ENCODE measurements at places on chromosomes 5 and 9.

- DNase-seq: no peak
These were observed 630 bp downstream of the POLE3 start for GRCh38 chr9:113409883-113410206.

GRCh38 chr5:35819026-35819425, 37.7 kb upstream of the IL7R start:
- DNase-seq: no peak

DNA sequence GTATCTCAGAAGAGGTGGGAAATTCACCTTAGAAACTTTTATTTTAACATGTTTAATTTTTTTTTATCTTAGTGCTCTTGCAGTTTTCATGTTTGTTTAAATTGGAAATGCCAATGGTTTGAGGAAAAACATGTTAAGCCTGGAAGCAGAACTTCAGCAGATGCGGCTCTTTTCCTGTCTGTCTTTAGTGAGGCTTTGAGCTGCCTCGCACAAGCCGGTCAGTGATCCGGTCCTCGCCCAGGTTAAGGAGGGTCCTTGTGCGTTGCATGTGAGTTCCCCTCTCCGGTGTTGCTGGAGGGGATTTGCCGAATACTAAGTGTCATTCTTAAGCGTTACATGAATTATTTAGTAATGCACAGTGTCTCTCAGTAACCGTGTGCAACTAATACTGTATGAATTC, 9.4 kb upstream of the PLEKHG4B start:
- DNase-seq: no peak

DNA sequence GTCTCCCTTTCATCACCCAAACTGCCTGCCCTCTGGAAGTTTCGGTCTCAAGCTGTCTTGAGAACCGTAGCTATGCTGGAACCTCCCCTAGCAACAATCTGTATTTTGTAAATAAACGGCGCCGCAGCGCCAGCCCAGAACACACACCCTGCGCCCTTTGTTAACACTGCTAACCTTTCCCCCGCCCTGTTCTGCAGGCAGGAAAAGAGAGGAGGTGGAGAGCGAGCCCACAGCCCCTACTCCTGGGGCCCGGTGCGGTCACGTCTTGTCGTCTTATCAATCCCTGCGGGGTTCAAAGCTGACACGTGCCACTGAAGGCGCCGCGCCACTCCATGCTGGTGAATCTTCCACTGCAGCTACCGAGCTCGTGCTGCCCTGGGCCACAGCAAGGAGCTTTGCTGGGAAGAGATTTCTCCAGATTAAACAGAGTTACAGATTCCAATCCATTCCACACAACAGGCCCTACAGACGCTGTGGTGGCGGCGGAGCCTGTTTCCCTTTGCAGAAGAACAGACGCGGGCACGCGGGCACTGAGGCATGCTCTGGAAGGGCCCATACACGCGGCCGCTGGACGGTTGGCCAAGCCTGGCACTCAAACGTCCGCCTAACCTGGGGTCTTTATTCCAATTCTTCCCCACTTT, 25.3 kb downstream of the ZDHHC11B start:
- DNase-seq: no peak

- DNase-seq: no peak
These were observed 82.7 kb downstream of the PTPDC1 start for GRCh38 chr9:94166976-94167346.

DNA sequence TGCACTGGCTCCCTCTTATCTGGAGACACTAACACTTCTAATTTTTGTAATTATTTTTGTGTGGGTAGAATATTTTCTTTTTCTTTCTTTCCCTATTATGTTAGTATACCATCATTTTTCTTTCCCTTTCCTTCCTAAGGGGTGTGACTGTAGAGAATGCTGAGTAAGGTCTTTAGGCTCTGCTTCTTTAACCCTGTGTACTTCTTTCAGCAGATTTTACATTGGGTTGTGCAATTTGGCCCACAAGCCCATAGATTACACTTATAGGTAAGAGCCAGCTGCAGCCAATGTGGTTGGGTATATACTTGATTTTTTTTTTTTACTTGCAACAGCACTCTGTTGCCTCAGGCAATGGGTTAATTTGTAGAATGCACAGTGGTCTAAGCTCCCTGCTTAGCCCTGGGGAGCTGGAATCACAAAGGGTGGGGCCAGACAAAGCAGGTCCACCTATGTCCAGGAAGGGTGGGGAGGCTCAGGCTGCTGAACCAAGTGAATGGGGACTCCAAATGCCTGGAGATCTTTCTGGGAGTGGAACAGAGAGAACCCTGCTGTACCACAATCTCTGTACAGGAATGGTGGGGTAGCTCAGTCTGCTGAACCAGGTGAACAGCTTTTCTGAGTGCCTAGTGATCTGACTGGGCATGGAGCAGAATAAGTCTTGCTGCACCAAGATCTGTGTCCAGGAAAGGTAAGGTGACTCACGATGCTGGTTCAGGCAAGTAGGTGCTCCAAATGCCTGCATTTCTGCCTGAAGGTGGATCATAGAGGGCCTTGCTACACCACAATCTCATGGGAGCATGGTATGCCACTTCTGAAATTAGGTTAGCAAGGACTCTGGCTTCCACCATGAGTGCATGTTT, 64.9 kb downstream of the SLC25A46 start:
- DNase-seq: no peak

DNA sequence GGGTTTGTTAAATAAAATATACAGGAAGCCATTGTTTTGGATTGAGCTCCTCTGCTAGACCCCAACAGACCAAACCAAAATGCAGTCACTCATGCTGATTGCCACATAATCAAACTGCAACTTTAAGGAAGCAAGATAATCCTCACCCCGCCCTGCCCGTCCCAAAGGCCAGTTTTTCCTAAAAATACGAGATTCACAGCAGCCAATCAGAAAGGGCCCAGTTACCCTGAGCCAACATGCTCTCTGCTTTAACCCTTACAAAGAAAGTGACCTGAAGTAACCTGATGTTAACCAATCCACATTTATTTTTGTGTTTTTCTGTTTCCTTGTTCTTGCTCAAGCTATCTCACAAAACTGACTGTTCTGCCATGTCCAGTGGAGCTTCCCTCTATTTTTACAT, 21.5 kb upstream of the RNF20 start:
- DNase-seq: no peak

GRCh38 chr9:129666575-129666974, 1.1 kb downstream of the PRRX2 start:
- DNase-seq: no peak

DNA sequence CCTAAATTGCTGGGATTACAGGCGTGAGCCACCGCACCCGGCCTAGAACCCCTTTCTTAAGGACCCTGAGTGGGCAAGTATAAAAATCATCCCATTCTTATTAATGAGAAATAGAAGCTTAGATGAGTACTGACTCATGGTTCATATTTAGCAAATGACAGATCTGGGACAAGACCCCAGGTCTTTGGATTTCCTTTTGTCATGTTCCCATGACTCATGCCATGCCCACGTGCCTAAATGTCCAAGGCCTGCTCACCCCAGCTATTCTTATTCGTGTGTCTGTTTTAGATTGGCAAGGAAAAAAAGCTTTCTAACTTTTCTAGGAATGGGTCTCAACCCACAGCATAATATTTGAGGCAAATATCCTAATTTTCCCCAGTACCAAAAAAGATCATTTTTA, 57.7 kb upstream of the RPS23 start:
- DNase-seq: no peak

DNA sequence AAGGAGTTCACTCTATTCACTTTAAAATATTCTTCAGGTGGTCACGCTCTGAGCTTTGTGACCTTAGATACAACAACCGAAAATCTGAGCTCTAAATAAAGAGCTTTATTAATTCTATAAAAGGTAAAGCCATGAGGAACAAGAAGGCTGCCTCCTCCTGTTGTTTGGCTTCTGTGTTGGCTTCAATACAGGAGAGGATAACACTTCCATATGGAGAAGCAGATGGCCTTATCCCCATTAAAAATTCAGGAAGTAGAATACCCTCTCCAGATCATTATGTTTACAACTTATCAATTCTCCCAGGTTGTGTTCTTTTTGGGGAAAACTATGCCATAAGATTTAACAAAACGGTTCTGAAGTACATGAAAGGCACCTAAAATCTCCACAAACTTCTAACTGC, 128.4 kb downstream of the TTC39B start:
- no peak for DNase-seq

- DNase-seq: no peak
These were observed 926 bp downstream of the DNAJC25 start for GRCh38 chr9:111632060-111632459.

DNA sequence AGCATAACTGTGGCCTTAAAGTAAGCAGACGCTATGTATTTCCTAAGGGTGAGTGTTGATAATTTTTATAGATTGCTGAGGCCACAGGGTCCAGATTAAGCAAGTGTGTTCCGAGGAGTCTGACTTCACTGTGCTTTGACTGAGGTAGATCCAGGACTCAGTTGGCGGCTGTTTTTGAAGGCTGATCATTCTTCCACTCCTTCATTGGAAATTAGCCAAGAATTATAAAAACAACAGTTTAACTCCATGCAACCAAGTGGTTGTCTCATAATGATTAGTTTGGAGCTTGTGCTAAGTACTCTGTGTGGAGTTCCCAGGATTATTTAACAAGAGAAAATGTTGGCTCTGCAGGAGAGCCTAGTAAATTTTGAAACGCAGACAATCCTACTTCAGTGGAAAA, 19.1 kb downstream of the IQGAP2 start:
- no peak for DNase-seq

GRCh38 chr9:135607401-135608293, 31.7 kb downstream of the GLT6D1 start:
- no peak for DNase-seq

- no peak for DNase-seq
These were observed 500.0 kb downstream of the DIRAS2 start for GRCh38 chr9:90142580-90142979.

DNA sequence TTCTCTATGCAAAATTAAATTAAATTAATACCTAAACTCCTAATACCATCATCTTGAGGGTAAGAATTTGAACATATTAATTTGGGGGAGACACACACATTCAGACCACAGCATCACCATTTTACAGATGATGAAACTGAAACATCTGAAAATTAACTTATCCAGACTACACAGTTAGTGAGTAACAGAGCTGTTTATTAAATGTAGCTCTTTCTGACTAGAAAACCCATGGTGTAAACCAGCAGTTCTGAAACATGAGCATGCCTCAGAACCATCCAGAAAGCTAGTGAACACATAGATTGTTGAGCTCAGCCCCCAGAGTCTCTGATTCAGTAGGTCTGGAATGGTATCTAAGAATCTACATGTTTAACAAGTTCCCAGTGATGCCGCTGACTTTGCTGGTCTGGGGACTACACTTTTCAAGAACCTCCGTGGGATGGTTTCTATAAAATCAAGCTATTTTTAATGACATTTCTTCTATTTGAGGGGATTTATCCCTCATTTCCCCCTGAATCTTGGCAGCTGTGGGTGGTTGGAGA, 113.5 kb downstream of the RORB start:
- DNase-seq: no peak

DNA sequence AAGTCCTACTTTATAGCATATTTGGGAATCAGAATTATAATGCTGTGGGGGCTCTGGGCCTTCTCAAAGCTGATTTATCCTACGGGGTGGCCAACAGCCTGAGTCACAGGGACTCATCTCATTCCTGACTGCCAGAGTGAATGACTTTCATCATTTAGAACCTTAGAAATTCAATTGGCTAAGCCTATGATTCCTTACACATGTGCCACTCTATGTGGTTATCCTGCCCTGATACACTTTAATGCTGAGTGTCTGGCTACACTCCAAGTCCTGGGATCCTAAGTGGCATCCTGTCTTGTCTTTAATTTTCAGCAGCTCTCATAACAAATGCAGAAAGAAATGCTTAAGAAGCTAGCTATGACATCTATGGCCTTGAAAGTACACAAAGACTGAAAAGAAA, 75.2 kb upstream of the FREM1 start:
- DNase-seq: no peak

DNA sequence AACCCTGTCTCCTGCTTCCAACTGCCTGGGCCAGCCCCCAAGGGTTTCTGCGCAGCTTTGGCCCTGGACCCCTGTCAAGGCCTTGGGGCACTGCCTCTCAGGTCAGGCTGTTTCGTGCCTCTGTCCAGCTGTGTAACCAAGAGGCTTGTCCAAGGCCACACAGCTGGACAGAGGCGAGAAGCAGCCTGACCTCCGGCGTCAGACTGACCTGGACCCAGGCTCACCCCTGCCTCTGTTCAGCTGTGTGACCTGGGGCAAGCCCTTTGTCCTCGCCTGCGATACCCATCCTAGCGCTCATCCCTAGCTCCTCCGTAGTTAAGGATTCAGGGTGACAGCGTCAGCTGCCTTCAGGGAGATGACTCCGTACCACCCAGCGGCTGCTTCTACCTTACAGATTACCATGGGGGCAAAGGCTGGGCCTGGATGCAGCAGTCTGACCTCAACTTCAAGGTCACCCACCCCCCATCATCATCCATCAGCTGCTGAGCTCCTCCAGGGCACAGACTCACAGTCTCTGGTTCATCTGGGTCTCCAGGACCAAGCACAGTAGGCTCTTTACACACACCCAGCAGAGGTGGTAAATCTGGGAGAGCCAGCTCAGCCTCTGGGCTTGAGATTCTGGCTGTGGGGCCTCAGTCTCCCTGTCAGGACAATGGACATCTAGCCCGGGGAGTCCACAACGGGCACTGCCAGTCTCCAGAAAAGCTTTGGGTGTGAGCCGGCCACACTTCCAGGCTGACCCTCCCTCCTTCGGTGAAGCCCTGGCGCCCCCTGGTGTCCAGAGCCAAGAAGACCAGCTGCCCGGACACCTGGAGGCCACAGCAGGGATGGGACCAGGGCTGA, 7.9 kb downstream of the AK1 start:
- peak; percentile 38 for DNase-seq

DNA sequence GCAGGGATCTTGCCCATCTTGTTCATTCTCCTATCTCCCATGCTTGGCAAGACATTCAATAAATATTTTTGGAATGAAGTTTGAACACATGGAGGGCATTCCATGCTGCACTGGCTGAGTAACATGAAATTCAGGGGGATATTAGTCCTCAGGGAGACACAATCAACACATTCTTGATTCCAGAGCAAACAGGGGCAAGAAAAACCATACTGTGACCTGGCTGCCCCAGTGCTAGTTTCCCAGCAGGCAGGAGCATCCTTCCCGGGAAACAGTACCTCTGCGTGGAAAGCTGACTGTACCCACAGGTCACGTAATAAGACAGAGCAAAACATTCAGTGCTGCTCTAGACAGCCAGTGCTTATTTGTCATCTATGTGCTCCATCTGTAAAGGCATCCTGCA, 66.3 kb upstream of the SPOCK1 start:
- DNase-seq: no peak

- DNase-seq: no peak
These were observed 1.1 kb upstream of the NADK2 start for GRCh38 chr5:36242534-36243485.
